Activated gamma-delta T cell treated with Interleukin-2 at 50 U/mL for 16 hours (primary cell): ENCODE measurements at places on chromosomes 3 and 15.

- no peak for DNase-seq
Measured at GRCh38 chr3:70740071-70740470, 427.6 kb upstream of the MDFIC2 start.

GRCh38 chr15:98923579-98923978 lies 84.0 kb downstream of the PGPEP1L start:
- no peak for DNase-seq

DNA sequence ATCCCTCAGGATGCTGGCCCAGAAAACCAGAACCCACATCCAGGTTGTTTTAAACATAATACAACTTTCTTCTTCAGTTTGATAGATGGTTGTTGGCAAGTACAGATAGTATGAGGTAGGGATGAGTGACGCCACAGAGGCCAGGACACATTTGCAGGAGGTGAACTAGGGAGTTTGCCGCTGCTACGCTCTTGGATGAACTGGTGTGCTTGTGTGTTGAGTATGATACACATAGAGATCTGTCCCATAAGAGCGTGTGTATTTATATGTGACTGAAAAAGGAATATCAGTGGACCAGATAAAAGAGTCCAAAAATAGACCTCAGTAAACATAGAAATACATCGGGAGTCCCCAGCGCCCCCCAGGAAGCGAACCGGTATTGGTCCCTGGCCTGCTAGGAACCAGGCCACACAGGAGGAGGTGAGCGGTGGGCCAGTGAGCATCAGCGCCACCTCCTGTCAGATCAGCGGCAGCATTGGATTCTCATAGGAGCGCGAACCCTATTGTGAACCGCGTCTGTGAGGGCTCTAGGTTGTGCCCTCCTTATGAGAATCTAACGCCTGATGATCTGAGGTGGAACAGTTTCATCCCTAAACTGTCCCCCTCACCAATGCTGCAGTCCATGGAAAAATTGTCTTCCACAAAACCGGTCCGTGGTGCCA lies 98.1 kb downstream of the LRRK1 start:
- DNase-seq, result no peak

- DNase-seq, result no peak
Measured at GRCh38 chr3:58214484-58215316, 3.9 kb upstream of the DNASE1L3 start.

- DNase-seq, result no peak
Measured at GRCh38 chr3:176571926-176572325, 625.4 kb downstream of the TBL1XR1 start.
